ENCODE measurements at places on chromosomes 3 and 15.

DNA sequence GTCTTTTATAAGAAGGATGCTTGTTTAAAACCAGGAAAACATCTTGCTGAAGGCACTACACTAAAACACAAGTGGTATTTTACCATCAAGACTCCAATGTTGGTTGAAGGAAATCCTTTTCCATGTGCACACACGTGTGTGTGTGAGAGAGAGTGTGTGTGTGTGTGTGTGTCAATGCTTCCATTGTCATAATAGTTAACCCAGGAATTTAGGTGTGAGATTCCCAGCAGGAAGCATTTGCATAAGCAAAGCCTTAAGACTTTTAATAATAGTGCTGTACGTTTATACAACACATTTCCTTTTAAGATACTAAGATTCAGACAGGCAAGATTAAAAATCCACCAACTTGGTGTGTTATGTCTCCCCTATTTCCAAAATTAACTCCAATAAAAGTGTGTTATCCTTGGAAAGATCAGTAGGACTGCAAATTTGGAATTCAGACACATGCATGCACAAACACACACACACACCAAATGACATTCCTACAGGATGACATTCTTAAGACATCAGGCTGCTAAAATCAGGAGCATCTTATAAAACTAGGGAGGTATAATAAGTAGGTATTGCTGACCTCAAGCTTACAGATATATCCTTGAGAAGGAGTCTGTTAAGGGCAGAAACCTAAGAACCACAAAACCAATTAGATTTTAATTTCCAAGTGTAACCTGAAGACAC, 18.3 kb downstream of the LMCD1 start:
- no peak for DNase-seq

DNA sequence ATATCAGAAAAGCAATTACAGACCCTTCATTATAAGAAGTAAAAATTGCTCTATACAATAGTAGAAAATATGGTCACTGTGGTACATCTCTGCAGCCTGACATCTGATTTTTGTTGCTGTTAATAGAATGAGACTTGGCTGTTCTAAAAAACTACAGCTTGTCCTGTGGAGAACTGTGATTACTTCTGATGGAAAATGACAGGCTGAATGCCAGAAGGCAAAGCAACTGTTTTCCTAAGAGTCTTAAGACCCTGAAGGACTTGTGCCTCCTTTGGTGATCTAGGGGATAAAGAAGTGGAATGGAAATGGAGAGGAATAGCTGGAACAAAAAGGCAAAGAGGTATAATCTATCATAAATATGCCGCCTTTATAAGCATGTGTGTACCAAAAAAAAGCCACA, 314.8 kb downstream of the BCHE start:
- DNase-seq = no peak

DNA sequence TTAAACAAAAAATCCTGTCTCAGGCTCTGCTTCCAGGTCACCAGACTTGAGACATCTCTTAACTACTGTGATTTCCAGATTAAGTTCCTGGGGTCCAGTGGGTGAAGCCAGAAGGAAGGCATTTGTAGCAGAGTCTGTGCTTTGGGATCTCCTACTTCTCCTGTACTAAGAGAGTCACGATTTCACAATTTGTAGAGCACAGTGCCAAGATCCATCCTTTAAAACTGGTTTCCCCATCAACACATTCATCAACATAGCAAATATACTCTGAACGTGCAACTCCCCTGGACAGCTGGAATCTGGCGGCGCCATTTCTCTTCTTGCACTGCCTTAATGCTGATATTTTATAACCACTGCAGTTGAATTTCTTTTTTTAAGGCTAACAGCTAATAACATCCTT, 33.2 kb downstream of the CDCP1 start:
- DNase-seq = no peak

DNA sequence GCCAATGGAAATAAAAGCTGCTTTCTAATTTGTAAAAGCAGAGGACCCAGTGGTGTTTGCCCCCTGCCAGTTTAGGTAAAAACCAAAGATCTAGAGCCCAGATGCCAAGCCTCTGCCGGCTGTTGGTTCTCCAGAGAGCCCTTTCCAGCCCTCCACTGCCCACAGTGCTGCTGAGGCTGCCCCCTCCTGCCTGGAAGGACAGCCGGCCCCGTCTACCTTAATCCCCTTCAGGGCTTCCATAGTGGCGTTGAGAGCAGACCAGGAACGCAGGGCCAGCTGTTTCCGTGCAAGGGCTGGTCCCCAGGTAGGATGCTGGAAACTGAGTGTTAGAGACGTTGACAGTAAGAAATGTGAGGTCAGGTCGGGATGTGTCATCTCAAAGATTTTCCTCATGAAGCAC, 6.9 kb downstream of the ST8SIA2 start:
- DNase-seq = no peak

DNA sequence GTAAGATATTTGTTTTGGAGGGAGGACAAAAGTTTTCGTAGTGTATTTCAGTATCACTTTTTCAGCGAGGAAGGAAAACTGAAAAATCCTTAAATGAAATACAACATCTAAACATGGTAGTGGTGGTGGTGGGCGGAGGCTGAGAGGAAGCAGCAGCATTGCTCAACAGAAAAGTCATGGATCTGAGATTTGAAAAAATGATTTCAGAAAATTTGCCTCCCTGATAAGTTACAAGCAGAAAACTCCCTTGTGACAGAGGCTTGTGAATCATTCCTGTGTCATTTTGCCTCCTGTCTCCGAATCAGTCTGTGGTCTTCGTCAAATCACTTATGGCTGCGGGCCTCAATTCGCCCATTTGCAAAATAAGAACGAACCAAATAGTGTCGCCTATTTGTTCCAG, 965 bp upstream of the CRBN start:
- DNase-seq = no peak

GRCh38 chr15:66766282-66767230, 64.5 kb downstream of the SMAD6 start:
- DNase-seq = no peak

GRCh38 chr15:42704492-42704926, 32.4 kb downstream of the CDAN1 start:
- peak; percentile 70 for DNase-seq

All from midbrain (tissue), 1 donor.